ENCODE measurements at places on chromosomes 4 and X.

DNA sequence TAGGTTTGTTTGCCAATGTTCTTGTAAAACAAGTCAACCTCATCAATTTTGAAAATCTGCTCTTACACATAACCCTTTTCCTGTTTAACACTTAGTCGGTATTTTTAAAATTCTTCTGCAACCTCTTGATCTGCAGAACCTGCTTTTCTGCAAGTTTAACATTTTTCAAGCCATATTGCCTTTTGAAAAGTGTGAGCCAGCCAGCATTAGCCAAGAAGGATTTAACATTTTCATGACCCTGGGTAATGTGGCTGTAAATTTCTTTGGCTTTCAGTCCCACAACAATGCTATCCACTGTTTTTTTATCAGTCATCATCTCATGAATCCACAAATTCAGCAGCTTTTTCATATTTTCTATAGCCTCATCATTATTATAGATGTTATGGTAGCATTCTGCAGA, 956.5 kb downstream of the FAT4 start:
- no peak for DNase-seq

DNA sequence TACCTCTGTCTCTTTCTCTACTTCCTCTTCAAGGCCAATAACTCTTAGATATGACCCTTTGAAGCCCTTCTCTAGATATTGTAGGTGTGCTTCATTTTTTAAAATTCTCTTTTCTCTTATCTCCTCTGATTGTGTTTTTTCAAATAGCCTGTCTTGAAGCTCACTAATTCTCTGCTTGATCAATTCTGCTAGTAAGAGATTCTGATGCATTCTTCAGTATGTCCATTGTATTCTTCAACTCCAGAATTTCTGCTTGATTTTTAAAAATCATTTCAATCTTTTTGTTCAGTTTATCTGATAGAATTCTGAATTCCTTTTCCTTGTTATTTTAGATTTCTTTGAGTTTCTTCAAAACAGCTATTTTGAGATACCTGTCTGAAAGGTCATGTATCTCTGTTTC, 47.9 kb downstream of the MCUB start:
- no peak for DNase-seq

GRCh38 chrX:85004255-85004654, 578 bp downstream of the APOOL start:
- no peak for DNase-seq

- DNase-seq, result no peak
These were observed 66.2 kb upstream of the FRAS1 start for GRCh38 chr4:77990904-77991358.

GRCh38 chr4:87971866-87972265, 3.6 kb upstream of the SPP1 start:
- DNase-seq, result no peak

GRCh38 chr4:6824772-6825402, 42.4 kb downstream of the KIAA0232 start:
- DNase-seq, result no peak

DNA sequence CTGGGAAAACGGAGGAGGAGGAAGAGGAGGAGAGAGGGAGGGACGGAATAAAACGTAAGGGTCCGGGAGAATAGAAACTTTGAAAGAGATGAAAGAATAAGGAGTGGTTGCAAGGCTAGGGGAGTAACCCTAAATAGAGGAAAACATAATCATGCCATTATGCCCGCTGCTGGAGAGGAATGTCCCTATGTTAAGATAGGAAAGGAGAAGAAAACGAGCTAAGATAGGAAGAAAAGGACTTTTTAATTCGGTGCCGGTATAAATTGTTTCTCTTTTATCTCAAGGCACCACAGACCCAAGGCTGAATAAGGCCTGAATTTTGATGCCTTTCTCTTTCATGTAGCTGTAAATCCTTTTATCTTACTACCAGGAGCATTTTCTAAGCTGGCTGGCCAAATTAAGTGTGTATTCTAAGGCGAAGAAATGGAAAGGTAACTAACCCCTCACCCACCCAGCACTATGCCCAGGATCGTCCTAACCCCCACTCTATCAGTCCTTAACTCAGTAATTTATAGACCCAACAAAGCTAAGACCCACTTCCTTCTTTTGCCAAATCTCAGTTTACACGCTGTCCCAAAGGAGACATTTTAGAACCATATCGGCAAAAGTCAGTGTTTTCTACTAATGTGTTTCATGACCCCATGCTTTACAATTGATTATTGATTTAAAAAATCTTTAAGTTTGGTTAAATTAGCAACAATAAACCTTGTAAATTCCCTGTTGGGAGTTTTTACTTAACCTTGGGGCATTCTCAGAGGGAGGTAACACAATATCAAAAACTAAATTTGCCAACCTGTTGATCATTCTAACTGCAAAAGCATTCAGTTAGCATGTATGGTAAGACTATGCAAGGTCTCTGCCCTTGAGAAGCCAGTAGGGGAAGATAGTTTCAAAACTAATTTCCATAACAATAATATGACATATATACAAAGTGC, 1.1 kb upstream of the CUL4B start:
- no peak for DNase-seq

DNA sequence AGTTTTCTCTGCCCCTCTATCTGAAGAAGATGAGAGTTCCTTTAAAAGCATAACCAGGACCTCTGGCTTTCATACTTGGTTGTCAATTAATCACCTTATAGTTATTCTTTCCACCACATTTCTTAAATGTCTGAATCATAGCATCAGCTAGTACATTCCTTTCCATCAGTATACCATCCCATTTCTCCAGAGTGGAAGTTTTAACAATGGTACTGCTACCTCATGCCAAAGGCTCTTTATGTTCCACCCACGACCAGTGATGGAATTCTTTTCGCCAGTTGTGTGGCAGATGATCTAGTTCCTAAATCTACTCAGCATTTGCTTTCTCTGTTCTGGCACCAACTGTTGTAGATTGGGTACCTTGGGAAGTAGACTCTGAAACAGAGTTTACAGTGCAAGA, 379.8 kb downstream of the ZNF674 start:
- no peak for DNase-seq

GRCh38 chrX:17374619-17375366, at the start of gene NHS:
TSS of gene NHS (plus strand) at chrX:17375200. CDS start at chrX:17375758, 558 bp downstream.
- no peak for DNase-seq

- DNase-seq, result no peak
These were observed 1.2 kb upstream of the PDS5A start for GRCh38 chr4:39978904-39979303.

GRCh38 chr4:157889788-157890187, 283.0 kb downstream of the GASK1B start:
- DNase-seq, result no peak

DNA sequence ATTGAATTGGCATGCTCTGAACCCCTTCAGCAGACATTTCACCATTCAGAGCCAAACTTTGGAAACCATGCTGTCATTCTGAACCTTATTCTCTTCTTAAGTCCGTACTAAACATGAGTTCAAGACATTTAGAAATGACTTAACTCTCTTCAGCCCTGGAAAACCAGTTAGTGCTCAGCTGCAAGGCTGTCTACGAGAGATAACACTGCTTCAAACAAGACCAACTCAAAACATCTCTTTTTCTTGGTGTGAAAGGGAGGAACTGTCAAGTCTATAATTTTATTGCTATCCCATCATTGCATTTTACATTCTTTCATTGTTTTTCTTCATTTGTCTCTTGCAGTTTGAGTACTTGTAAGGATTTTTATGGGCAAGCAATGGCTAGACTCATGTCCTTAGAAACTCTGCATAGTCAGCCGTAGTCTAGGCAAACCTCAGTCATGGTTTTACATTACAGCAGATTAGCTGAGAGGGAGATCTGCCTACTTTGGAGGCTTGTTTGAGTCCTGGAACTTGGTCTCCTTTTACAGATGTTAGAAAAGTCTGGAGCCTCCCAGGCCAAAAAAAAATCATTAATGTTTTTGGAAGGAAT, 120.6 kb upstream of the JADE1 start:
- DNase-seq, result no peak

DNA sequence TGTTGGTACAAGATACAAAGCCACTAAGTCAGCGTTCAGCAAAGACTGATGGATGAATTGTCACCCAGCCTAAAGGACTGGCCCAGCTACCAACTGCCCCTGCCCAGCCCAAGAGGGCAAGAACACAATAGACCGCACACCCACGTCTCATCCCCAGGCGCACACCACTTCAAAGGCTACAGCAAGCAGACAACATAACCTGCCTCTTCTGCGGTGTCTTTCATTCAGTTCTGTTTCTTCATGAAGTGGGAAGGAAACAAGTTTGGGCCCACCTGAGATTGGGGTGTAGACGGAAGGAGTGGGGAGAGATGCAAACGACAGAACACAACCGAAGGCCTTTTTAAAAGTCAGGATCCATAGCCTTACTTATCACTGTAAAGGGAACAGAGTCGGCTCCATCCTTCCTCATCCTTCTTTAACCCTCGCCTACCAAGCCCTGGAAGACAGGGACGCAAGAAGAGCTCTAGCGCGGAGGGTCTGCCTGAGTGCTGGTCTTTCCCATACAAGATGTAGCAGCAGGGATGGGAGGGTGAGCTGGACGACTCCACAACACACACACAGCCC, 691 bp downstream of the SCARB2 start:
- DNase-seq, result no peak

- no peak for DNase-seq
These were observed 117.9 kb downstream of the SH3RF1 start for GRCh38 chr4:169152899-169153298.

DNA sequence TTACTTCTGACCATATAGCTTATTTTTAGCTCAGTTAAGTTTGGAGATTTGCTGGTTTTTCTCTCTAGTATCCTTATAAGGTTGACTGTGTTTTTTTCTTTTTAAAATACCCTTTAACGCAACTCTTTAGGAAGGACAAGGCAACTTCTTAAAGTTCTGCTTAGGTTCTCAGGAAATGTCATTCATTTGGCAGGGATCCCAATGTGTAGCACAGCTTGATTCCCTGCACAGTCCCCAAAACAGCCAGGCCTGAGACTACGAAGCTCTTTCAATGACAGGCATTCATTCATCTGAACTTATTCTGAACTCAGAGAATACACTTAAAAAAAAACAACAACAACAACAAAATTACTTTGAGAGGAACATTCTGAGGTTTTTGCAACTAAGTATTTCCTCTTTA, 1765.8 kb downstream of the PCDH7 start:
- no peak for DNase-seq

GRCh38 chr4:26319949-26320537, 771 bp upstream of the RBPJ start:
- DNase-seq, result peak; percentile 32

All from stimulated activated CD4-positive, alpha-beta T cell treated with anti-CD3 and anti-CD28 coated beads, Interleukin-4, amount 100 ng/mL, for 48 hours (primary cell).